ENCODE measurements at places on chromosomes 16 and 17. TPM values are rescaled to one million over a fixed set of nuclear protein-coding genes. Genes with fewer than 3 reads are reported as not detected.
A peak's percentile ranks its signal among the peaks of the same experiment; 100 is the strongest.

DNA sequence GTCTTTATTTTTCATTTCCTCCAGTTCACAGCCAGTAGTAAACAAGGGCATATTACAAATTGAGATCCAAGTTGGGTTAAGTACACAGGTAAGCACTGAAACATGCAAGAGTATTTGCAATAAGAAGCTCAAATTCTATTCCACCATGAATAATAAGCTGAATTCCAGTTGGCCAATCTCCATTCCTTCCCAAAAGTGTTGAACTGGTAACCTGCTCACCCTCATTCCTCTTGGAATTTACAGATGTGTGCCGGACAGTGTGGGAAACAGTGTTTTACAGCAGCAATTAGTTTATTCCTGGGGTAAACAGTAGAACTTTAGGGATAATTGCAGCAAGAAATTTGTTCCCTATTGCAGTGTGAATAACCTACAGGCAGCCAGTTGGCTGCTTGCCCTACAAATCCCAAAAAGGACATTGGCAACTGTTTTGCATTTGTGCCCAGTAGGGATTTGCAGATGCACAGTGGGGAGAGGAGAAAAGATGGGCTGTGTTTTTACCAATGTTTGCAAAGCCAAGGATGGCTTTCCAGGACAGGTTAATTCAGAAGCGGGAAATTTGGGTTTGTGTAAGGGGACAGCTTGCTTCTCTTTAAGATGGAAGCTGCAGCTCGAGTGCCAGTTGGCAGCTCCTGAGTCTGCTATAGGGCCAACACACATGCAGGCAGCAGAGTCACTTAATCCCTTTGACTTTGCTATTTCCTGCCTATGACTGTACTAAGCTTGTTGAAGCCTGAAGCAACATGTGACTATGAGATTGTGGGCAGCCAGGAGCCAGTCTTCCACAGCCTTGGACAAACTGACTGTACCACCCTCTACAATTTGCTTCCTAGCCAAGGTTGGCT, 318.9 kb downstream of the MAP2K6 start:
- no peaks in the 10 kb centered on the region for H3K36me3 ChIP-seq
- no peaks in the 10 kb centered on the region for H3K4me1 ChIP-seq
- H3K27ac ChIP-seq: no peak overlapping the region

DNA sequence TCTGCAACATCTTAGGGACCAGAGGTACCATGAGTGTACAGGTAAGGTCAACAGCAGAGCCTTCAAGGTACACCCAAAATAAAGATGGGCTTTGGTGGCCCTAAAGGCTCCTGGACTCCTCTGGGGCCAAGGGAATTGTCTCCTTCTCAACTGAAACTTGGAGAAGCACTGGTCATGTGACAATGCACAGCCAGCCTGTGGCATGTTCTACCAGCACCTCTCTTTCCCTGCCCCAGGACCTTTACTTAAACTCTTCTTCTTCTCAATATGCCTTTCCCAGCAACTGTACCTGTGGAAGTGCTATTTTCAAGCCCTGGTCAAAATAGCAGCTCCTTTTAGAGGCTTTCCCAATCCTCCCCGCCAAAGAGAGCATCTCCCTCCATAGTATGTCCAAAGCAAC, 28.4 kb downstream of the PIPOX start:
- DNase-seq: no peak
- no peak overlapping the region for H3K27ac ChIP-seq
- H3K4me1 ChIP-seq: no peaks in the 10 kb centered on the region
- H3K36me3 ChIP-seq: no peaks in the 10 kb centered on the region
- no peaks in the 10 kb centered on the region for H3K27me3 ChIP-seq

GRCh38 chr16:16127469-16128116, 95.7 kb downstream of the ABCC6 start:
- peaks cover 53% of the 10 kb centered on the region for H3K36me3 ChIP-seq
- peak; percentile 72 for DNase-seq
- no peak overlapping the region for H3K4me3 ChIP-seq

- peak overlapping the region; percentile 87 for H3K27ac ChIP-seq
- no peaks in the 10 kb centered on the region for H3K27me3 ChIP-seq
- DNase-seq: no peak
- no peaks in the 10 kb centered on the region for H3K36me3 ChIP-seq
These were observed 857 bp downstream of the TANGO6 start for GRCh38 chr16:68844211-68844564.

GRCh38 chr16:48000622-48001021, 155.2 kb downstream of the ABCC12 start:
- no peaks in the 10 kb centered on the region for H3K4me1 ChIP-seq
- no peak for DNase-seq
- no peak overlapping the region for H3K27ac ChIP-seq
- H3K36me3 ChIP-seq: no peaks in the 10 kb centered on the region
- no peaks in the 10 kb centered on the region for H3K27me3 ChIP-seq
- H3K4me3 ChIP-seq: no peak overlapping the region

DNA sequence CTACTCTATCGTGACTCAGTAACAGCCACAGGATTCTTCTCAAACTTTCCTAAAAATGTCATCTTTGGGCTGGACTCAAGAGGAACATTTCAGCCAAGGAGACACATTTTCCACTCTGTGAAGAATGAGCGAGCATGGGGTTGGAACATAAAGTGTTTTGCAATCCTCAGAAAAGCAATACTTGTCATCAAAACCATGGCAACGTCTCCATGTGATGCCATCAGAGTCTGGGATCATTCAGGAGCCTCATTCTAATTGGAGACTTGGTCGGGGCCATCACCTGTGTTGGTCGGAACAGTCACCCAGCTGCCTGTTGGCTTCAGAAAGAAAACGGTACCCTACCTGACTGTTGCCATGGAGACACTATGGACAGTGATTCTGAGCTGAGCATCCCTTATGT, 25.5 kb downstream of the MYOCD start:
- no peaks in the 10 kb centered on the region for H3K36me3 ChIP-seq
- no peak overlapping the region for H3K27ac ChIP-seq
- no peaks in the 10 kb centered on the region for H3K27me3 ChIP-seq

DNA sequence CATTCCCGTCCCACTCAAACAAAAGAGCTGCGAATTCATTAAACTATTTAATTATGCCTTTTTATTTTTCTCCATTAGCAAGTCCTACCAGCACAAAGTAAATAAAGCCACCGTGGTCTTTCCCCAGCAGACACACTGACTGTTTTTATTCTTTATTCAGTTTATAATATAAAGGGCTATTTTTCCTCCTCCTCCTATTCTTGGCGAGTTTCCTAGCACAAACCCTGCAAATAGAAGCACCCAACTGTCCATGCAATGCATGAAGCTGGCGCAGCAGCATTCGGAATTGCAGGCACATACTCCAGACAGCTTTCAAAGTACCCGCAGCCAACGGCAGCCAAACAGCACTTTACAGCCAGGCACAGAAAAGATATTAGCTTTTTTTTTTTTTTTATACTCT, 583.4 kb upstream of the PSMD7 start:
- no peak overlapping the region for H3K4me3 ChIP-seq
- no peaks in the 10 kb centered on the region for H3K4me1 ChIP-seq
- no peak overlapping the region for H3K27ac ChIP-seq
- no peaks in the 10 kb centered on the region for H3K27me3 ChIP-seq

DNA sequence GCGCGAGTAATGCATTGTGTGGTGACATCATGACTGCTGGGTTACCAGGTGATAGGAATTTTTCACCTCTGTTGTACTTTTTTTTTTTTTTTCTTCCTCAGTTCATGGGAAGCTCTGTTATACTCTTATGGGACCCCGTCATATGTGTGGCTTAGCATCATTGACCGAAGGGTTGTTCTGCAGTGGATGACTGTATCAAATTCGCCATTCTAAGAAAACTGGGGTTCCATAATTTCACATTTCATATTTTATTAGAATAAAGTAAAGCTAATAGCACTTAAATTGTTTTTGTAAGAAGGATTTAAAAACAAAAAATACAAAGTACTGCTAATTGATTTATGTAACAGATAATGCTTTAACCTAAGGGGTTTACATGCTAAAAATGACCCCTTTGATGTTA, 32.0 kb upstream of the MRC2 start:
- peaks cover 56% of the 10 kb centered on the region for H3K36me3 ChIP-seq
- H3K27ac ChIP-seq: no peak overlapping the region
- no peak overlapping the region for H3K4me3 ChIP-seq
- H3K27me3 ChIP-seq: no peaks in the 10 kb centered on the region
- no peak for DNase-seq
- peaks cover 8% of the 10 kb centered on the region for H3K4me1 ChIP-seq

DNA sequence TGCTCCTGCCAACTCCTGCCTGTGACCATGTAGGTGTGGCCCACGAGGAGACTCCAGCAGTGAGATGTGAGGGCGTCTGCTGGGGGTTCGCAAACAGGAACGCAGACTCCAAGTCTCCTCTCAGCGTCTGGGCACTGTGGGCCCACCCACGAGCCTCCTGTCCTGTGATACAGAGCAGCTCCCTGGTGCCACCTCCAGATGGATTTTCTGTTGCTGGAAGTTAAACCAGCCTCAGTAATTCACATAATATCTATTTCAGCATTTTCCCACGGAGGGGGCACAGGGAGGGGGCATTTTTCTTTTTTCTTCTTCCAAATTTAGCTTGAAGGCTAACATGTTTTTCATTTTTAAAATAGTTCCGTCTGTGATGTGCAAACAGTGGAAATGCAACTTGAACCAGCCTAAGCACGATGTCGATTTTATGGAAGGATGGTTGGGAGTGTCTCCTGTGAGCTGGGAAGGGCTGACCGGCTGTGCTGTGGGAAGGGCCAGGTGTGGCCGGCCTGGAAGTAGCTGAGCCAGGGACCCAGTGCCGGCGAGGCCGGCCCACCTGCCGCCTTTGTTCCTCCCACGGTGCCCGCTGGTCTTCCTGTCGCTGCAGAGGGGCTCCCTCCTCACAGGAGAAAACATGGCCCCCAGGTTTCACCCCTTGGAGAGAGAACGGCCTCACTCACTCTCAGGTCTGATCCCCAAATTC, 3.9 kb upstream of the RAB40B start:
- no peaks in the 10 kb centered on the region for H3K27me3 ChIP-seq
- no peak overlapping the region for H3K4me3 ChIP-seq

DNA sequence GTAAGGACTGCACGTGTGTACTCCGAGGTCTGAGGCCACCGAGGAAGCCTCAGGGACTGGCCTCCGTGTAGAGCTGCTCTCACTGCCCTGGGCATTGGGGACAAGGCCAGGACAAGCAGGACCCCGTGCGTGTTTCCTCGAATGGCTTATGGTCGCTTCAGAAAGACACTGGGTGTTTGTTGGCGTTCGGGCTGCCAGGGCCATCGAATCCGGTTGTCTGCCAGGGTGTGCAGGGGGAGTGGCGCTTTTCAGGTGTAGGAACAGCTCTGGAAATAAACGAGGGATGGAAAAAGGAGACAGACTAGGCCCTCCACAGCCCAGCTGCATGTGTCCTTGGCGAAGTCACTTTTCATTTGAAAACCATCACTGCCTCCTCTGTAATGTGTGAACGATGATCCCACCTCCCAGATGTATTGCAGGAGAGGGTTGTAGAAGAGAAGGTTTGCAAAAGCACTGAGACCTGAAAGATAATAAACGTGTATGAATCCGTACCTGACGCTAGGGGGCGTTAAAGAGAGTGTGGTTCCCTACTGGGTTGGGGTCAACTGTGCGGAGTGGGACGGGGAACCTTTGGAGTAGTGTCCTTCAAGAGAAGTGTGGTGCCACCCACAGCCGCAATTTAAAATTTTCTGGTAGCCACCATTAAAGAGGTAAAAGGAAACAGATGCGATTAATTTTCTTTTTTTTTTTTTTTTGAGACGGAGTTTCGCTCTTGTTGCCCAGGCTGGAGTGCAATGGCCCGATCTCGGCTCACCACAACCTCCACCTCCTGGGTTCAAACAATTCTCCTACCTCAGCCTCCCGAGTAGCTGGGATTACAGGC, 2.1 kb upstream of the ZSCAN10 start:
- DNase-seq: no peak
- no peaks in the 10 kb centered on the region for H3K36me3 ChIP-seq
- H3K27ac ChIP-seq: peak overlapping the region; percentile 79
- peak overlapping the region; percentile 17 for H3K4me3 ChIP-seq
- H3K4me1 ChIP-seq: peaks cover 29% of the 10 kb centered on the region
- no peaks in the 10 kb centered on the region for H3K27me3 ChIP-seq

GRCh38 chr16:79613009-79613408, 12.5 kb upstream of the MAF start:
- no peak for DNase-seq
- H3K27me3 ChIP-seq: no peaks in the 10 kb centered on the region
- H3K27ac ChIP-seq: no peak overlapping the region

DNA sequence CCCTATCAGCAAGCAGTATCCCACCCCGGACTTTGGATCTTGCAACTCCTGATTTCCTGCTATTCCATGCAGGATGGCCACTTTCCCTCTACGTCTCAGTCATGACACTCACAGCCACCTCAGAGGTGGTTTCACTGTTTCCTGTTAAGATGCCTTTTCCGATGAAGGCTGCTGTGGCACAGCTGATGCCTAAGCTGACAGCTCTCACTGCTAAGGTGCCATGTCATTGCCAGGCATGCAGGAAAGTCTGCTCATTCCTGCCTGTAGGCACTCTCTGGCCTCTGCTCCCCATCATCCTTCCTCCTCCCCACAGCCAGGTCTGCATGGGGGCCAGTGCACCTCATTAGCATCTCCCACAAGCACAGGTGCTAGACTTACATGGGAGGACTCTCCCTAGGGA, 173.0 kb downstream of the CBLN1 start:
- DNase-seq: no peak
- no peak overlapping the region for H3K27ac ChIP-seq
- no peaks in the 10 kb centered on the region for H3K36me3 ChIP-seq
- no peaks in the 10 kb centered on the region for H3K4me1 ChIP-seq
- H3K4me3 ChIP-seq: no peak overlapping the region
- no peaks in the 10 kb centered on the region for H3K27me3 ChIP-seq

DNA sequence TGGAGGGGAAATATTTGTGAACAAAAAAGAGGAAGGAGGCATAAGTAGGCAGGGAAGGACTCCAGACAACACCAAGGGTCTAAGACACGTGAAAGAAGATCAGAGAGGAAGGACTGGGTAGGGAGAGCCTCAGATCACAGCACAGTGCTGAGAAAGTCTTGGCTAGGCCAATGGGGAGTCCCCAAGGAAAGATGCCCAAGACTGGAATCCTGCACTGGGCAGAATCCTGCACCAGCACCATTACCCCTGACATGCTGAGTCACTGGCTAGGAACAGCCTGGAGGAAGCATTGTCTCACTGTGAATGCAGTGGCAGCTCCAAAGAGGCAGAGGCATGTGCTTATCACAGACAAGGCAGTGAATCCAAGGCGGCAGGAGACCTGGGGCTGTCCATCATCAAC, 19.2 kb downstream of the CLEC19A start:
- no peaks in the 10 kb centered on the region for H3K36me3 ChIP-seq
- H3K27me3 ChIP-seq: no peaks in the 10 kb centered on the region
- DNase-seq: no peak
- no peak overlapping the region for H3K27ac ChIP-seq

DNA sequence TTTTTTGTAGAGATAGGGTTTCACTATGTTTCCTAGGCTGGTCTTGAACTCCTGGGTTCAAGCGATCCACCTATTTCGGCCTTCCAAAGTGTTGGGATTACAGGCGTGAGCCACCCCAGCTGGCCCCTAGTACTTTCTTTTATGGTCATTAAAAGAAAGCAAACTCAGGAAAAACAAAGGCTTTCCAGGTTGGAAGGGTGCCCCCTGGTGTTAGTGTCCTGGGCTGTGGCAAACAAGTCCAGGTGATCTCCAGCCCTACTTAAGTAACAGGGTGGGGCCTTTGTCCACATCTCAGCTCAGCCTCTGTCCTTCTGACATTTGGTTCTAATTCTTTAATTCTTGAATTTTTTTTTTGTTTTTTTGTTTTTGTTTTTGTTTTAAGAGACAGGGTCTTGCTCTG, 6.9 kb downstream of the IGFBP4 start:
- H3K36me3 ChIP-seq: peaks cover 32% of the 10 kb centered on the region
- no peak overlapping the region for H3K27ac ChIP-seq
- H3K4me3 ChIP-seq: no peak overlapping the region
- no peaks in the 10 kb centered on the region for H3K27me3 ChIP-seq
- peaks cover 68% of the 10 kb centered on the region for H3K4me1 ChIP-seq
- DNase-seq: no peak

Gene YBX2
- not detected for total RNA-seq

Gene APOBR
- total RNA-seq: 17.7 TPM

Gene CACNG4
- total RNA-seq: 9.3 TPM

Gene KRTAP1-1
- total RNA-seq: not detected

All from upper lobe of right lung (tissue), 1 donor.